ENCODE measurements at places on chromosomes 2 and 18.

- DNase-seq = no peak
Measured at GRCh38 chr2:229231885-229232284, 39.2 kb downstream of the PID1 start.

DNA sequence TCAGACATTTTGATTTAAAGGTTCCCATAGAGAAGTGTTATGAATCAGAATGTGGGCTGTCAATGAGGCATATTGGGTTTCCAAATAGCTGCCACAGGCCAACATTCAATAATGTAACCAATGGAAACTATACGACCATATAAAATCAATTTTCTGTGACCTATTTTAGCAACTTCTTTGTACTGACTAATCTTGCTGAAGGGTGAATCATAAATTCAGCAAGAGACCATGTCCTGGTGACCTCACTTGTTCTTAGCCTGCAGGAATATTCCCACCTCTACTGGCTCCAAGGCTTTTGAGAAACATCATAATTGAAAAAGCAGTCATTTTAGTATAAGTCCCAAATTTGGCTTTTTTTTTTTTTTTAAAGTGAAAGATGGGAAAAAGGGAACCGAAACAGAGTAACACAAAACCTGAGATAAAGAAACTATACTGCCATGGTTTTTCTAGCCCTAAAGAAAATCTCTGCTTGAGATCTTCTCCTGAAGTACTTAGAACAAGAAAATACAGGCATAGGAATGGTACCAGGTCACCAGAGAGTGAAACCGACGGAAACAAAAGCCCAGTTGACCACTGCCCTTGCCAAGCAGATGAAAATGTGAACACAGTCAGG, 32.1 kb downstream of the PLEKHM3 start:
- no peak for DNase-seq

GRCh38 chr2:10407841-10408648, 40.1 kb downstream of the ODC1 start:
- peak; percentile 51 for DNase-seq

- DNase-seq = no peak
Measured at GRCh38 chr2:20231598-20232026, 6.7 kb upstream of the SDC1 start.

Measured in GM12878 (cell line).